Hematopoietic multipotent progenitor cell treated with erythropoietin and hydrocortisone succinate and interleukin-3 and kit ligand, for 4 days (in vitro differentiated cells): ENCODE measurements at places on chromosomes 5 and 9.

DNA sequence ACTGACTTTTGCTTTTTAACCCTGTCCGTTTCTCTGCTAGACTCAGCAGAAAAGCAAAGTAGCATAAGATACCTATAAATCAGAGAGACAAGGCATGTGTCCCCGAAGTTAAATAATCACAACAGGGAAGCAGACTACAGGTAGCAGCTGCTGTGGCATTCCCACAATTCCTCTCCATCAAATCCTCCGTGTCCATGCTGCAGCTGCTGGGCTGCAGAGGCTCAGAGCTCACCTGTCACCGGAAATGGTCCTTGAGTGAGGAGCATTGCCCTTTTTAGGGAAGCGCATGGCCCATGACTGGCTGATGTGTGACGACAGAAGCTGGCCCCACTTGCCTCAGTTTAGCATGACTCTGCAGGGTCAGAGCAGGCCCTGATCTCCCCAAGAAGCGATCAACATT is 125.0 kb downstream of the MSX2 start:
- no peak for DNase-seq

DNA sequence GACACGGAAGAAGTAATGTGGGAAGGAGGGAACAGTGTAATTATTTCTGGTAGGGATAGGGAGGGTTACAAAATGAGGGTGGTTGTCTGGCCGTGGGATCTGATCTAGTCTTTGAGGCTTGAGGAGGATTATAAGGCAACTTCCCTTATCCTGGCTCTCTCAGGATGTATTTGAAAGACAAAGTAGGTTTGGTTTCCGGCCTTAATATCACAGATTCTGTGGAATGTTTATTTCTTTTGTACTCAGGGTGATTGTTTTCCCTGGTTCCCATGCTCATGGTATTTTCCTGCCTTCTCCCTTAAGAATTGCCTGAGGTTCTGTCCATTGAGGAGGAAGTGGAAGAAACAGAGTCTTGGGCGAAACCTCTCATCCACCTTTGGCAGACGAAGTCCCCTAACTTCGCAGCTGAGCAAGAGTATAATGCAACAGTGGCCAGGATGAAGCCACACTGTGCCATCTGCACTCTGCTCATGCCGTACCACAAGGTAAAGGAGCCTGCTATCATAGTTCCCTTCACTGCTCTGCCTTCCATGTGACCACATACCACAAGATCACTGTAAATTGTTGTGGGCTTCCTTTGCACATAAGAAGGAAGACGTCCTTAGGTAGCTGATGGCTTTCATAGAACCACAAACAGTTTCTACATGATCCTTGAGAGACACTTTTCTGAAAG is 253.8 kb downstream of the KDM4C start:
- DNase-seq = peak; percentile 85

DNA sequence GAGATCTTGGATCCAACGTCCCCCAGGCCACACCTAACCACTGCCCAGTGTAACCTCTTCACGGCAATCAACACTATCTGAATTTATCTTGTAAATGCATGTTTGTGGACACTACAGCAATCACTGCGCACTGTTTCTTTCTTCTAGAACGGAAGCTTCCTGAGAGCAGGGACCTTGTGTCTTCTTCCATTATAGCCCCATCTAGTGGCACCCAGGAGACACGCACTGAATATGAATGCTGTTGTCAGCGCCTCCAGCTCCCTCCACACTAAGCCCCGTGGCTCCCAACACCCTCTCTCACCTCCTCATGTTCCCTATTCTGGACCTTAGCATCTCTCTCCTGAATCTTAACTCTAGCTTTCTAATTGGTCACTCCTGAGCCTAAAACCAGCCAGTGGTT is 72.7 kb downstream of the SMIM23 start:
- DNase-seq = peak; percentile 62

- no peak for DNase-seq
These were observed 212.7 kb downstream of the ESM1 start for GRCh38 chr5:54772684-54773083.

DNA sequence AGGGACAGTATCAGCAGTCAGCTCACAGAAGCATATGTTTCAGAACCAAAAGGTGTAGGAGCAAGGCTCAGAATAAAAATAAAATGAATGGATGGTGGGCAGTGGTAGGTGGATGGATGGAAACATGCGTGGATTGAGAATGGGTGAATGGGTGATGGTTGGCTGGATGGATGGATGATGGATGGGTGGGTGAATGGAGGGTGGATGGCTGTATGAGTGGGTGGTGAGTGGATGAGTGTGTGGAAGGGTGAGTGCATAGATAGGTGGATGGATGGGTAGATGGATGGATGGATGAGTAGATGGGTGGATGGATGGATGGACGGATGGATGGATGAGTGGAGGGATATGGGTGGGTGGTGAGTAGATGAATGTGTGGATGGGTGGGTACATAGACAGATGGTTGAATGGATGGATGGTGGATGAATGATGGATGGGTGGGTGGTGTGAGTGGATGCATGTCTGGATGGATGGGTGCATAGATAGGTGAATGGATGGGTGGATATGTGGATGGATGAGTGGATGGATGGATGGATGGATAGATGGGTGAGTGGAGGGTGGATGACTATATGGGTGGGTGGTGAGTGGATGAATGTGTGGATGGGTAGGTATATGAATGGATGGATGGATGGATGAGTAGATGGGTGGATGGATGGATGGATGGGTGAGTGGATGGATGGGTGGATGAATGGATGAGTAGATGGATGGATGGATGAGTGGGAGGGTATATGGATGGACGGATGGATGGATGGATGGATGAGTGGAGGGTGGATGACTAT is 164.2 kb downstream of the C9orf50 start:
- DNase-seq = no peak

- DNase-seq = no peak
These were observed 85.0 kb downstream of the MEGF10 start for GRCh38 chr5:127375544-127376091.

- no peak for DNase-seq
These were observed 113.2 kb downstream of the SLC25A46 start for GRCh38 chr5:110852053-110852452.
